Stimulated activated CD4-positive, alpha-beta T cell treated with anti-CD3 and anti-CD28 coated beads, Interleukin-2, amount 100 ng/mL, for 4 hours (primary cell): ENCODE measurements at places on chromosomes 1 and 21.

- DNase-seq = no peak
These were observed 155.4 kb downstream of the PGBD5 start for GRCh38 chr1:230270559-230271281.

DNA sequence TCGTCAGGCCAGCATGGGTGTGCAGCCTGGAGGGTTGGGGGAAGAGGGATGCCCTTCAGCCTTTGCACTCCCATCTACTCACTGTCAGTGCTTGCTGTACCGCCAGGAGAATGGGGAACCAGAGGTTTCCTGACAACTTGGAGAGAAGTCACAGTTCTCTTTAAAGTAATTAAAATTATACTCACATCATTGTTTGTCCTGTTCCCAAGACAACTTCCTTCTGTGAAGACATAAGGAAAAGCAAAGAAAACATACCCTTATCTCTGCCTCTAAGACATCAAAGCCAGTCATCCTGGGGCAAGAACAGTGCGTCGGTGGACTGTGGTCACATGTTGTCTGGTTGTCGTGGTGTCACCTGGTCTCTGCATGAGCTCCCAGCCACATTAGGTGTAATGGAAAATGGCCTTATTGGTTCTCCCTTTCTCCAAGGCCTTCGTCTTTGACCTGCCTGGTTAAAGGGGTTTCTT, 17.6 kb downstream of the TRAF5 start:
- no peak for DNase-seq

DNA sequence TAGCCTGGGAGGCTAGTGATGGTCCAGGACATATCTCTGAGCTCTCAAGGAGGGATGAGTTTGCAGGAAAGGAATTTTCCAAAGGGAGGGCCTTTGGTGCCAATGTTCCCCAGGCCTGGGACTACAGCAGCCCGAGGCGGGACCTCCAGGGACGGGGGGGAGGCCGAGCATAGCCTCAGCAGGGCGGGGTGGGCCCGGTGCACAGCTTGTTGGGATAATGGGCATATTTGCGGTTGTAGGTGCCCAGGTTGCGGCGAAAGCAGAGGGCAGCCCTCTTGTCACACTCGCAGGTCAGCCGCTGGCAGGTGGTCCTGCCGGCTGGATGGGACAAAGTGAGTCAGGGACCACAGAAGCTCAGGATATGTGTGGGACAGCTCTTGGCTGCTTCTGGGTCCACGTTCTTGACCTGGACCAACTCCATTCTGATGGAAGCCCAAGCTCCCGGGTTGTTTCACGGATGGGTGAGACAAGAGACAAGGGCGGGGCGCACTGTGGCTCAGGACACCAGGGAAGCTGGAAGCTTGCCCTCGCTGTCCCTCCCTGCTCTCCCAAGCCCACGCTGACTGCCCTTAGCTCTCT, 3.2 kb downstream of the PLA2G2E start:
- no peak for DNase-seq

DNA sequence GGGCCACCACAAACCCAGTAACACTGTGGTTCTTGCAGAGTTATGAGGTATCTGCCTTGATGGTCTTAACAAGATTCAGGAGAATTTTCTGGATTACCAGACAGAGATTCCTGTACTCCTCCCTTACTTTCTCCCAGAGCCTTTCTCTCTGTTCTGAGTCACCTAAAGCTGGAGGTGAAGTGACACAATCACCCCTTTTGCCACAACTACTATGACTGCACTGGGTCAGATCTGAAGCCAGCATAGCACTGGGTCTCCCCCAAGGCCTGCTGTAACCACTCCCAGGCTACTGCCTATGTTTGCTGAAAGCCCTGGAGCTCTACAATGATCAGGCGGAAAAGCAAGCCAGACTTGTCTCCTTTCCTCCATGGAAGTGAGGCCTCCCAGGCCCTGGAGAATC, 156.7 kb upstream of the NEGR1 start:
- DNase-seq = no peak

GRCh38 chr1:74470936-74471335, 41.5 kb downstream of the LRRC53 start:
- DNase-seq = no peak

- DNase-seq = no peak
These were observed 10.6 kb downstream of the PDE9A start for GRCh38 chr21:42663860-42664535.

- DNase-seq = no peak
These were observed 20.0 kb downstream of the ADGRL2 start for GRCh38 chr1:81820765-81821164.

DNA sequence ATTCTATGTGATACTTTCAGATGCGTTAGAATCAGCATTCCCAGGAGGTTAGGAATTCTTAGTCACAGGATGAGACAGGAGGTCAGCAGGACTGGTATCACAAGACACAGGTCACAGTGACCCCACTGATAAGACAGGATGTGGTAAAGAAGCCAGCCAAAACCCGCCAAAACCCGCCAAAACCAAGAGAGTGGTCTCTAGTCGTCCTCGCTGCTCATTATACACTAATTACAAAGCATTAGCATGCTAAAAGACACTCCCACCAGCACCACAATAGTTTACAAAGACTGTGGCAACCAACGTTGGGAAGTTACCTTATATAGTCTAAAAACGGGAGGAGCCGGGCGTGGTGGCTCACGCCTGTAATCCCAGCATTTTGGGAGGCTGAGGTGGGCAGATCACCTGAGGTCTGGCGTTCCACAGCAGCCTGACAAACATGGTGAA, 13.9 kb upstream of the ACTA1 start:
- DNase-seq = no peak

DNA sequence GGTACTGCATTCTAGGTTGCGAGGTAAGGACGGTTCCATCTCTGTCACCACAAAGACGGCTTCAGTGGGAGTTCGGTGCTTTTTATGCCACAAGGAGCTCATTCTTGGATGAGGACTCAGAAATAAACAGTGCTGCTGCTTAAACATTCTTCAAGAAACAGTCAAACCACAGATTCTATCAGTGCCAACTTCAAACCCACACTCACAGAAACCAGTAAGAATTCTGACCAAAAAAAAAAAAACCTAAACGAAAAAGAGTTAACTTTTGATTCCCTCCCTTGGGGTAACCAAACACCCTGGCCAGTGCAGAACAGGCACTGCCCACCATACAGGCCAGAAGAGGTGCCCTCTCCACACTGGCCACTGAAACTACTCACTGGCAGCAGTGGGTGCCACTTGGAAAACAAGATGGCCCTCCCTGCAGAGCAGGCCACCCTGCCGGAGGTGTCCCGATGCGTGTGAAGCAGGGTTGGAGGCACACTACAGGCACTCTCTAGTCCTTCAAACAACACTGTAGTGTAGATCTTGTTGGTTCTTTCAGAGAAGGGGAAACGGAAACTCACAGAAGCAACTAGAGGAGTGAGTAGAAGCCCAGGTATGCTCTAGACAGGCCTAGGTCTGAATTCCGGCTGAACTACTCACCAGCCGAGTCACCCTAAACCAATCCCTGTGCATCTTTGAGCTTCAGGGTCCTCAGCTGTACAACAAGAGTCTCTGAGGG, 87.3 kb upstream of the TLR5 start:
- DNase-seq = no peak

- no peak for DNase-seq
These were observed 8.4 kb upstream of the SLC16A1 start for GRCh38 chr1:112964347-112964746.

- no peak for DNase-seq
These were observed 23.7 kb downstream of the PRRX1 start for GRCh38 chr1:170687621-170688020.

GRCh38 chr1:111448482-111448917, 556 bp downstream of the WDR77 start:
- peak; percentile 10 for DNase-seq

DNA sequence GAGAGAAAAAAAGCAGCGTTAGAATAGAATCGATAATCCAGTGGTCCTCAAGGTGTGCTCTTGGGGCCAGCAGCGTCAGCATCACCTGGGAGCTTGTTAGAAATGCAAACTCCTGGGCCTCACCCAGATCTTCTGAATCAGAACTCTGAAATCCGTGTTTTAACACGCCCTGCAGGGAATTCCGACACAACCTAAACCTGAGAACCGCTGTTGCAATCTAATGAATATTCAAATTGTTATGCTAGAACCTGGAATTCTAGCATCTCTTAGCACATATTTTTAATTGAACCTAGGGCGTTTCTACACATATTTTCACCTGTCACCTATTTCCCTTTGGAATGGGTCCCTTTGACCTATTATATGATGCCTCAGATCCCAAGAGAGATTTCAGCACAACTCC, 175.7 kb downstream of the PSMG1 start:
- DNase-seq = no peak

- no peak for DNase-seq
These were observed 33.9 kb upstream of the ATP2B4 start for GRCh38 chr1:203592730-203593129.

DNA sequence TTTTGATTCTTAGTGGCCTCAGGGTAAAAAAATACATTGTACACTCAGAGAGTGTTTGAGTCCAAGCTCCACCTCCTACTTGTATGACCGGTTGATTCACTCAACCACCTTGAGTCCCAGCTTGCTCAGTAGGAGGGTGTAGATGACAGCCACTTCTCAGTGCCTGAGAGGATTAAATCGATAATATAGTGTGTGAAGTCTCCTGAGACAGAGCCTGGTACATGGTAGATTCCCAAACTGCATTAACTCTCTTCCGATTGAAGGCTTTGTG, 38.4 kb downstream of the NCMAP start:
- DNase-seq = no peak

DNA sequence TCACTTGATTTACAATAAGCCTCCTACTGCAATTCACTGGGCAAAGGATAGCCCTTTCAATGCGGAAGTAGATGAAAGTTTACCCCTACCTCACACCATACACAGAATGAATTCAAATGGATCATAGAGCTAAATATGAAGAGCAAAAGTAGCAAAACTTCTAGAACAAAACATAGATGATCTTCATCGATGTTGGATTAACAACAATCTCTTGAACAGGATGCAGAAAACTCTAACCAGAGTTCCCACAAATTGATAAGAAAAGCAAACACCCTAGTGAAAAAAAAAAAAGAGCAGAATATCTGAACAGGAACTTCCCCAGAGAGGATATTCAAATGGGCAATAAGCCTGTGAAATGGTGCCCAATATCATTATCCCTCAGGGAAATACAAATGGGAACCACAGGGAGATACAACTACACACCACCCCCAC, 1.9 kb upstream of the UBASH3A start:
- DNase-seq = no peak

- DNase-seq = no peak
These were observed 772.3 kb upstream of the ADAMTS5 start for GRCh38 chr21:27739187-27739586.

GRCh38 chr1:104100115-104100514, 350.4 kb downstream of the AMY1C start:
- DNase-seq = no peak

GRCh38 chr1:162475089-162475488, 22.5 kb upstream of the UHMK1 start:
- DNase-seq = no peak

- no peak for DNase-seq
These were observed 399.8 kb upstream of the LRRC7 start for GRCh38 chr1:69167876-69168275.

GRCh38 chr1:67464746-67465145, 34.5 kb upstream of the SERBP1 start:
- DNase-seq = no peak

DNA sequence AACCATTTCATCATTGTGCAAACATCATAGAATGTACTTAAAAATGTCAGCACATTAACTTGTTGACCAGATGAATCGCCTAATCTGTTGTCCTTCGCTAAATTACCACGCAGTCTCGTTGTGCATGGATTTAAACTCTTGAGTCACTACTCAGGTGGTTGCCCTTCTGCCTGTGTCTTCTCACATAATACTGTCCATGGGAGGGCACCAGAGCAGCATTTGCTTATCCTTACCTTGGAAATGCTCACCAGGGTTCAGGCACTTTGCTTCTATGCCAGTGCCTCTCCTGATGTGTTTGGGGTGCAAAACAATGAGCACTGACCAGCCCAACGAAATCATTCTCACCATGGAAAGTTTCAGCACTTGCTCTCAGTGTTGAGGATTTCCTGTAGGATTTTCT, 559.9 kb downstream of the RWDD3 start:
- DNase-seq = no peak

DNA sequence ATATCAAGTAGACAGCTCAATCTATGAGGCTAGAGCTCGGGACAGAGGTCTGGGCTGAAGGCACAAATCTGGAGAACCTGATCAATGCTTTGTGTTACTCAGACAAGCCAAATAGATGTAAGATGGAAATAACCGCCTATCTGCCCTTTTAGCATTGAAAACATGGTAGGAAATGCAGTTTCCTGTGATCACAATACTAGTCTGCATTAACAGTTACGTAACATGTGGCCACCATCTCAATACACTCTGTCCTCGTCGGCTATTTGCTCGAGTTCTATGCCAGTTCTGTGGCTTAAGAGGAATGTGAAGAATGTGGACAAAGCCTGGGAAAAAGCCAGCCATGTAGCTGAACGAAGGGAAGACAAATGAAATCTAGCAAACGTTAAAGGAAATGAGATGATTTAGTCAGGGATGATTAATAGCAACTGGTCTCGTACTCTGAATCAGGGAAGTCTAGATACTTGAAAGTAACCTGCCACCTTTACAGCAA, 73.3 kb downstream of the HSF2BP start:
- no peak for DNase-seq

DNA sequence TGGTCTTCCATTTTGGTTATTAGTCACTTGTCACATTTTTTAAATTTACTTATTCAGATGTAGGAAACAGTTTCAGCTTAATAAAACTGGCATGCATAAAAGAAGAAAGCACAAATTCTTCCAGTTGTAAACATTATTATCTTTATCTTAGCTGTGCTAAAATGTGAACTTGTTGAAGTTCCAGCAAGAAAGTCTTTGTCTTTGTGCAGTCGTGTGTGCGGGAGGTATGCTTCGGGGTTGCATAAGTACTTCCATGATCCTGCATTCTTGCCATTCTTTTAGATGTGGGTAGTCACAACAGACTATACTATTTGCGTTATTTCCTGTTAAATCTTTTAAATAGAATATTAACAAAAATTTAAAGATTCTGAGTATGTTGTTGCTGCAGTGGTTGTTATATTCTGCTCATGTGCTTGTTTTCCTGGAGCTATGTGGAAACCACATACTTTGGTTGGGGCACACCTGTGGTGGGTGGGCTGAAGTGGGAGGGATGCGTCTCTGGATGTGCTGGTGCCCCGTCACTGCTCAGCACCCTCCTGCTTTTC, 49.9 kb downstream of the CBS start:
- no peak for DNase-seq

DNA sequence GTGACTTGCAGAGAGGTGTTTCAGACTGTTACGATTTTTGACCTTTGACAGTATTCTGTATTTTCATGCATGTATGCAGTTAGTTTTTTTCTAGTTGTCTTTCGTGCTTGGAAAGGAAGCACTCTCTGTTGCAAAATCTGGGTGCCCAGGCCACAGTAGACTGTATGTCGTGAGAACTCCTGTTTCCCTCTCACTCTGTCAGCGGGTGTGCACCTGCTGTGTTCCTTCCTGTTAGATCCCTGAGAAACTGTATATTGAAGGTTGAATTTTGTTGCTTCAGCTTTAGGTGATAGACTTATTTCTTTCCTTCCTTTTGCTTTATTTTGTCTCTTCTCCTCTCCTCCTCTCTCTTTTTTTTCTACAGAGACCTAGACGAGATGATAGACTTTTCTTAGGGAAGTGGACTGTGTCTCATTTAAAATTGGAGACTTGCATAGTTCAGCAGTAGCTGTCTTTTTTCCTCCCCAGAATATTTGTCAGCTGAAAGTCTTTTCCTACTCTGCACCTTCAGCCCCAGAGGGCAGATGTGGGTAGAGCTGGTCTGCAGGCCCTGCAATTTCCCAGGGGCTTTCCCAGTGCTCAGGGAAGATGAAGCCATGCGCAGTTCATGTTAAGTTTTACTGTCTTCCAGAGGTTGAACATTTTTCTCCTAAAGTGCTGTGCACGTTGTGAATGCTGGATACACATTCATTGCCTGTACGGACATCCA, 1.4 kb downstream of the TRAPPC10 start:
- DNase-seq = no peak
